Bronchial epithelial cell (primary cell): ENCODE measurements at places on chromosomes 2 and 18. TPM values are rescaled to one million over a fixed set of nuclear protein-coding genes. Genes with fewer than 3 reads are reported as not detected.

DNA sequence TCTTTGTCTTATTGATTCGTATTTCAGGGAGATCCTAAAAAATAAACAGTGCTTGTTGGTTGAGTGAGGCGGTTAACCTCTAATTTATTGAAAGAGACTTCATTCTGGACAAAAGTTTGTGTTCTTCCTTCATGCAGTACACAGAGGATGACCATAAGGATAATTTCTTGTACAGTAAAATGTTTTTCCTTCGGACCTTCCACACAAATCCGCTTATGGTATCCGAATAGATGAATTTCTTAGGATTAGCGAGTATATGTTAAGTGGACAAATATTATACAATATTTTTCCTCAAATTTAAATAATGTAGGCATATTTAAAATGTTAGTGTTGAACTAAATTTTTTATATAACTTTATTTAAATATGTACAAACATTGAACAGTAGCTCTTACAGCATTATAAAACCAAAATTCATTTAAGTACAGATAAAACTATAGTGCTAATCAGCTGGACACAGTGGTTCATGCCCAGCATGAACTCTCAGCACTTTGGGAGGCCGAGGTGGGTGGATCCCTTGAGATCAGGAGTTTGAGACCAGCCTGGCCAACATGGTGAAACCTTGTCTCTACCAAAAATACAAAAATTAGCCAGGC, 84.4 kb downstream of the LPIN1 start:
- DNase-seq: no peak

The YES1 gene
- total RNA-seq: 119 and 165 TPM in 2 replicates

DNA sequence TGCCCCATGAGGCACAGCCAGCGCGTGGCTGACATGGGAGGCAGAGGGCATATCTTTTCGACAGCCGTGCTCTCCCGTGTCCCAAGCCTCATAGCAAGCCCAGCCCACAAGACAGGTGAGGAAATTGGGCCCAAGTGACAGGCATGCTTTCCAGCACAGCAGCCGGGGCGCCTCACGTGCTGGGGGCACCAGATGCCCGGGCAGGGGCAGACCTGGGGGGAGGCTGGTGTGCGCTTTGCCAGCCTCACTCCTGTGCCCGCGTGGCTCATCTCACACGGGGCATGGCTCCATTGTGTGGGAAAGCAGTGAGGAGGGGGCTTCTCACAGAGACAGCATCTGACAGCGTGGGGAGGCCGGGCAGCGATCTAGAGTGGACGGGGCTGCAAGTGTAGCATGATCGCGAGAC, 93.2 kb downstream of the USP40 start:
- no peak for DNase-seq

GRCh38 chr2:37984589-37984988, 59.5 kb downstream of the RMDN2 start:
- DNase-seq: peak; percentile 28

DNA sequence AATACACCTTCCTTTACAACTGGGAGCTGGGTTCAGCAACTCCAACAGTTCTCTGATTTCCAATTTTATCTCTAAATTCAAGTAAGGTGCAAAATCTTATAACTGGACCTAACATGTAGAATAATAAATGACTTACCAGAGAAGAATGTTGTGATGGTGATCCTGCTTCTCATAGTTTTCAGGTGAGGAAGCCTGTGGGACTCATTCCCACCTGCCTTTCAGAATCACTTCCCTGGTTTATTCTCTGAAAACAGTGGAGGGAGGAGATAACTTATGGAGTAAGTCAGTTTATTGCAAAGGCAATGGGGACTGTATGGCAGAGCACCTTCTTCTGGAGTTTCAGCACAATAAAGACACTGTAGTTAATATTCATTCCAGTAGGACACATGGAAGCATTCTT, 1188.2 kb upstream of the FAM98A start:
- DNase-seq: peak; percentile 63

The KIAA2012 gene
- not detected in 2 replicates for total RNA-seq

DNA sequence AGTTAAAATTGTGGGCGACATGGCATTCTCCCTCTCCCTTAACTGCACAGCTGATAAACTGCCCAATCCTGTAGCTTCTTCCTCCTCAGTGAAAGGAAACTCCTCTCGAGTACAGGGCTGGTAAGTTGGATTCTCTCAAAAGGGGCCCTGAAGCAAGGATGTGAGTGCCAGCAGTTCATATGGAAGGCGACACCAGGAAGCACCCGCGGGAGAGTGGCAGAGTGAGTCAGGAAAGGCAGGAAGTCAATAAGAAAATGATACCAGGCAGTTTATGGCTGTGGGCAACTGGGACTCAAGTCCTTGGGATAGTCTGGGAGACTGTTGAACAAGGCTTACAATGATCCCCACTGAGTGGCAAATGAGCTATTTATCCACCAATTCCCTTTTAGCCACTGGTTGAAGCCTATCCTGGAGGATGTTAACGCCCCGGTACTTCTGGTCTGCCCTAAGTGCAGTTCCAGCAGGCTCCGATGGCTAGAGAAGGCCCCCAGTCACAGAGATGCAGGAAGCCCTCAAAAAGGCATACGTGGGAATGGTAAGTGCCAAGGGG, 34.8 kb downstream of the ABHD3 start:
- peak; percentile 62 for DNase-seq

- DNase-seq: no peak
These were observed 27.2 kb downstream of the CCBE1 start for GRCh38 chr18:59669872-59670657.

GRCh38 chr2:129480790-129481189, 498.7 kb upstream of the RAB6C start:
- DNase-seq: no peak

DNA sequence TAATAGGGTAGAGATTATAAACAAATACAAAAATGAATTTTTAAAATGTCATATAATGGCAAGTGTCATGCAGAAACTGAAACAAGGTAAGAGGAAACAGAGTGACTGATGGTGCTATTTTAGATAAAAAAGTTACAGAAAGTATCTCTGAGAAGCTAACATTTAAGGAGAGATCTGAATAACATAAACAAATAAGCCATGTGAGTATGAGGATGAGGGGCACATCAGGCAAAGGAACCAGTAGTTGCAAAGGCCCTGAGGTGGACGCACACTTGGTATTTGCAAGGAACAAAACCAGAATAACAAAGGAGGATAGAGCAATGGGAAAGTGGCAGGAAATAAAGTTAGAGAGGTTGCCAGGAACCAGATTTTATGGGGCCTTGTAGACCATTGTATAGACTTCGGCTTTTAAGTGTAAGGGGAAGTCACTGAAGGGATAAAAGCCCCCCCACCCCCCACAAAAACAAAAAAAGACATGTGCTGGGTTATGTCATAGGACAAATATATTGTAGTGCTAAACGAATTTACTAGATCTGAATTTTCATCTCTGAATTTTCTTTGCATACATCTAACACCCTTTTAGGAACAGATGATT, 159.2 kb downstream of the DTNB start:
- no peak for DNase-seq

GRCh38 chr18:55777666-55778304, 189.8 kb upstream of the TCF4 start:
- DNase-seq: no peak

GRCh38 chr18:63177259-63177658, 142.3 kb downstream of the BCL2 start:
- no peak for DNase-seq

DNA sequence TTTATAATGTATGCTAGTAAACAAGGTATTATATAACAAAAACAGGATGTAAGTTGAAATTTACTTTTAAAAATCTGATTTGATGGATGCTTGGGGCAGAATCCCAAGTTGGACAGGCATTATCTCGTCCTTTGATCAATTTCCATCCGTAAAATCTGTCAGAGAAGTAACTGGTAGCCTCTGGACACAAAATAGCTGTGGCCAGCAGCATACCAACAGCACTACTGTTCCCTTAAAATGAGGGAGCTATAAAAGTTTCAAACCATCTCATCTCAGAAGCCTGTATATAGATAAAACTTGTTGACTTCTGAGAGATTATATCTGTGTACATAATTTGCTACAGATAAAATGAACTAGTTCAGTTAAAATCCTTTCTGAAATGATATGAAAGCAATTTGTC, 14.7 kb upstream of the METAP1D start:
- DNase-seq: no peak

- DNase-seq: no peak
These were observed 9.6 kb downstream of the FBXO15 start for GRCh38 chr18:74137920-74138538.

The RTP5 gene
- not detected in 2 replicates for total RNA-seq

- DNase-seq: no peak
These were observed 45.0 kb upstream of the NRP2 start for GRCh38 chr2:205637320-205637602.

DNA sequence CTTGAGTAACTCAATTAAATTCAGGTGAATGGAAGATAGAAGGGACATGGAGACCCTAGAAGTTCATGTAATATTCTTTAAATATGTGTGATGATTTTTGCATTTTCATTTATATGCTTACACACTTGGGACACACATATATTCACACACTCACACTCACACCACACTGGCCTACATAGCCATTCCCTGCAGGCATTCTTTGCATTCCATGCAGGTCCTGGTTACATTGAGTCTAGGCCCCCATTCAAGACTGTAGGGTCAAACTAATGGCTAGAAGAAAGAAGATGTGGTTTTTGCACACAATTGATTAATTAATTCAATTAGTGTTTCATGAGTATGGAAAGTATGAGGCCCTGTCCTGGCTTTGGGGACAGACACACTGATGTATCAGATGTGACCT, 249.4 kb downstream of the HNMT start:
- no peak for DNase-seq

GRCh38 chr18:56869189-56869777, 218.1 kb downstream of the WDR7 start:
- DNase-seq: peak; percentile 67

- DNase-seq: no peak
These were observed 37.1 kb downstream of the DCC start for GRCh38 chr18:52377094-52377493.

DNA sequence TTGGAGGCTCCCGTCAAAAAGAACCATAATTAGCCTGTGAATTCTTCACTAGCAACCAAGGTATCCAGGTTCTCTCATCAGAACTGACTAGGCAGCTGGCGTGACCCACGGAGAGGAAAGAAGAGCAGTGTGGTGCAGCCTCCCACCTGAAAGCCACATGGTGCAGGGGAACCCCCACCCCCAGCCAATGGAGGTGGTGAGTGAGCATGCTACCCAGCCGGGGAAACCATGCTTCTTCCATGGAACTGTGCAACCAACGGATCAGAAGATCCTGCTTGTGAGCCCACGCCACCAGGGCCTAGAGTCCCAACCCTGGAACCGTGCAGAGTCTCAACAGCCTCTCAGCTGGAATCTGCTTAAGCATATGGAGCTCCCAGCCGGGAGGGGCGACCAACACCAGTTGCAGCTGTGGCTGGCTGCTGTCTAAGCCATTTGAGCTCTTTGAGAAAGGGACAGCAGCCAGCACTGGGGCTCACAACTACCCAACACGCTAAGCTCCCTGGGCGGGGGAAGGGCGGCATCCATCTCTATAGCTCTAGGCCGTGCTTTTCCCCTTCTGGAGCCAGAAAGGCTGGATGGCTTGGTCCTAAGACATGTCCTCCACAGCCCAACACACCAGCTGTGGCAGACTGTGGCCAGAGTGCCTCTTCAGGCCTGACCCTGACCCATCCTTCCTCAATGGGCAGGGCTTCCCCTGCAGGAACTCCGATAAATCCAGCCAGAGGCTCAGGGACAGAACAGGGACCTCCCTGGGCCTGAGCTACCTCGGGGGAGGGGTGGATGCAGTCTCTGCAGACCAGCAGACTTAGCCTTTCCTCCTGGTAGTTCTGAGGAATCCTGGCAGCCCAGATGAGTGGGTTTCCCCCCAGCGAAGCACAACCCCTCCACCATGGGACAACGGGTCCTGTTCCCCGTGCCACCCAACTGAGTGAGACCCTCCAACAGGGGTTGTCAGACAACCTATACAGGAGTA, 151.4 kb upstream of the NXPH2 start:
- DNase-seq: no peak

DNA sequence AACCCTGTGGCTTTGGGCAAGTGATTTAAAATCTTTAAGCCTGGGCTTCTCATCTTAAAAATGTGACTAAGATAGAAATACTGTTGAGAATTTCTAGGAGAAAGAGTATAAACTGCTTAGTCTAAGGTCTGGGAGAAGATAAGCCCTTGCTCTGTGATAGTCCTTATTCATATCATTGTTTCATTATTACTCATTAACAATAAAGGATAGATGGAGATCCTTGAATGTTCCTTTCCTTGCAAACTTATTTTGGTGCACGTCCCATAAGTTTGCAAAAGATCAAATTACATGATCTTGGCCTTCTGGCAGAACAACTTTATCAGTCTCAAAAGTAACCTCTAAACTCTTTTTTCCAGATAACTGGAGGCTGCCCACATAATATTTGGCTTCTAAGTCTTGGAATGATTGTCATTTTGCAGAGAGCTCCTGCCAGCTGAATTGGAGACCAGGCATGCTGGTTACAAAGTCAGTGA, 138.3 kb downstream of the FAM124B start:
- DNase-seq: peak; percentile 31

GRCh38 chr2:31238906-31239592, 5.1 kb downstream of the EHD3 start:
- DNase-seq: no peak

- peak; percentile 35 for DNase-seq
These were observed 1.0 kb upstream of the TUBB6 start for GRCh38 chr18:12306752-12307700.

DNA sequence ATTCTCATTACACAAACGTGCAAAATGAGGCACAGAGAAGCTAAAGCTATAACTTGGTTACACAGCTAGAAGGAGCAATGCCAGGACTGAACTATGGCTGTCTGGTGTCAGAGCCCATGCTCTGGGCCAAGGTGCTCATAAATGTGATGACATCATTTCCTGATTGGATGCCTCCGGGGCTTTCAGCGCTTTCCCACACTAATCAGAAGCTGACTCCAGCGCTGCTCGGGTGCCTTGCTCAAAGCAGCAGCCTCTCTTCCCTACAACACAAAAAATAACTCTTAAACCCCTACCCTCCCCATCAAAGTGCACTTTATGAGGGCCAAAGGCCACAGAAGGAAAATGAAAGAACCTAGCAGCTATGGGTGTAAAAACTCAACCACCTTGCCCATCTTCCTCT, 90.7 kb downstream of the STK39 start:
- DNase-seq: peak; percentile 50

The OTOS gene
- not detected in 2 replicates for total RNA-seq

The RAMP1 gene
- total RNA-seq: 2.1 and 2.3 TPM in 2 replicates

The GIGYF2 gene
- total RNA-seq: 44.0 and 57.0 TPM in 2 replicates

The HOXD13 gene
- total RNA-seq: not detected in 2 replicates

The THSD7B gene
- total RNA-seq: 0.13 TPM in 1 of 2 replicates, not detected in the other

The SLC35F5 gene
- 112 and 130 TPM in 2 replicates for total RNA-seq

The LIPG gene
- total RNA-seq: 9.5 and 11.5 TPM in 2 replicates

- DNase-seq: peak; percentile 84
These were observed 8.0 kb downstream of the TMBIM1 start for GRCh38 chr2:218284106-218284811.
